ENCODE measurements at places on chromosomes 6 and 20.

- DNase-seq, result no peak
Observed at GRCh38 chr6:166402582-166403277, 20.0 kb upstream of the MPC1 start.

DNA sequence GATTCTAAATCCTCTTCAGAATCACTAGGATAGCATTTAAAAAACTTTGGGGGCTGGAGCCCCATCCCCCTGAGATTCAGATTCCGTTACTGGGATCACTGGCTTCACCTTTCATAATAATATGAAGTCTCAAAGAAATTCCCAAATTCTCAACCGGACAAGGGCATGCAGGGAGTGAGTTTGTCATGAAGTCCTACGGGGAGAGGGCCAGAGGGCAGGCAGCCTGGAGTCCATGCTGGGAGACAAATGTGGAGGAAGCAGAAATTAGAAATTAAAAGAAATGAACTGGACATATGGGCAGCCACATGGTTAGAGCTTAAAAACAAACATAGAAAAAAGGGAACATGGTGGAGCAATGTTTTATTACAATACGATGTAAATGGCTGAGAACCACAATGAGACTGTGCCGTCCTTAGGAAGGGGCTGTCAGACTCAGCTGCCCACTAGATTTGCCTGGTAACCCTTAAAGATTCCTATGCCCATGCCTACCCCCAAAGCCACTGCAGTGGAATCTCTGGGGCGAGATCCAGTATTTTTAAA lies 142.6 kb downstream of the CEBPB start:
- DNase-seq, result no peak

GRCh38 chr6:156617376-156617775 lies 159.8 kb upstream of the ARID1B start:
- DNase-seq, result no peak

GRCh38 chr6:16576451-16577368 lies 184.6 kb downstream of the ATXN1 start:
- peak; percentile 53 for DNase-seq

DNA sequence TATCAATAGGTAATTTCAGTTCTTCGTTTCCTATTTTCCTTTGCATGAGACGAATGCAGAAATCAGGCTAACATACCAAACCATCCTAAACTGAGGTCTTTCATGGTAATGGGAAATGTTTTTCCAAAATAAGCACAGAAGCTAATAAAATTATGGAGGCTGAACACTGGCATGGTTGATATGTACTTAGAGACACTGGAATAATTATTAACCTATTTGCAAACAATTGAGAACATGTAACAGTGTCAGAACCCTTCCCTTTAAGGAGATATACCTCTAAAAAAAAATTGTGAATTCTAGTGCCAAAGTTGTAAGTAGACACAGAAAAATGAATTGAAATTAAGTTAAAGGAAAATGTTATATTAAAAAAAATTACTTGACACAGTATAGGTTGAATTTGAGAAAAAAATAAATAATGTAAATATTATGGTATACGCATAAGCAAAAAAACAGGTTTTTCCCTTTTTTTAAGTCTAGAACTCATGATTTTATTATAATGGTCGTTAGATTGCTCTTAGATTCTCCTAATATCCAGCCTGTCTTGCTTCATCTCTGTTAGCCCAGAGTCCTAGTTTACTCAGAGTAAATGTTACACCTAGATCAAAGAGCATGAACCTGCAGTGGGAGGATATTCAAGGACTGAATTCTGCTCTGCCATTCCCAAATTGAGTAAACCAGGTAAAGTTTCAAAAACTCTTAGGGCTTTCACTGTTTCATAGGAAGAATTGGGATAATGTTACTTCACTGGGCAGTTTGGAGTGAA lies 1.7 kb downstream of the SLC17A2 start:
- no peak for DNase-seq

DNA sequence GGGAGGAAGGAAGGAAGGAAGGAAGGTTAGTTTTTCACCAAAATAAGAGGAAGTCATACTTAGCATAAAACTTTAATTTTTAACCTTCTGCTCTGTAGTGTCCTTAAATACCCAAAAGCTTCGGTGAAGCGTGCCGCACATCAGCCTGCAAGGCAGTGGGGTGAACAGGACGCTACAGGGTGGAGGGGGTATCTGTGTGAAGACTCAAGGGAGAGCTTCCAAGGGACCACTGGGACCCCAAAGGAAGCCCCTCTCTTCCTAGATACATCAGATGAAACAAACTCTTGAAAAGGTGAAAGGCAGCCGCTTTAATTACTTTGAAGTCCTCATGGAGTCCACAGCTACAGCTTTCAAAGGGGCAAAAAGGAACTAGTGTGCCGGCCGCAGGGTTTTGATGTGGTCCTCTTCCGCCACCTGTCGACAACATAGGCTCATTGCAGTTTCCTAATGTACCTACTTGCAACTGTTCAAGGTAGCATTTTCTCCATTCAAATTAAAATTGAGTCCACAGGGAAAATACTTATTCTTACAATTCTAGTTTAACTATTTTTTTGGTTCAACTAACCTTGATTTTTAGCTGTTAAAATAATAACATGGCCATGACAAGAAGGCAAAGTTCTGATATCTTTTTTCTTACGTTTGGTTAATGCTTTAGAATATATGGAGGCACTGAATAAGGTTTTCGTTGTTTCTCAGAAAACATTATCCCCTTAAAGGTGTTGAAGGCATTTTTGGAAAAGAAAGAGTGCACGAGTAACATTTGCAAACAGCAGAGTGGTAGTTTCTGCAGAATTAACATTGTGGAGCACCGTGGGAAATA lies 135.0 kb upstream of the RIPOR2 start:
- peak; percentile 68 for DNase-seq

DNA sequence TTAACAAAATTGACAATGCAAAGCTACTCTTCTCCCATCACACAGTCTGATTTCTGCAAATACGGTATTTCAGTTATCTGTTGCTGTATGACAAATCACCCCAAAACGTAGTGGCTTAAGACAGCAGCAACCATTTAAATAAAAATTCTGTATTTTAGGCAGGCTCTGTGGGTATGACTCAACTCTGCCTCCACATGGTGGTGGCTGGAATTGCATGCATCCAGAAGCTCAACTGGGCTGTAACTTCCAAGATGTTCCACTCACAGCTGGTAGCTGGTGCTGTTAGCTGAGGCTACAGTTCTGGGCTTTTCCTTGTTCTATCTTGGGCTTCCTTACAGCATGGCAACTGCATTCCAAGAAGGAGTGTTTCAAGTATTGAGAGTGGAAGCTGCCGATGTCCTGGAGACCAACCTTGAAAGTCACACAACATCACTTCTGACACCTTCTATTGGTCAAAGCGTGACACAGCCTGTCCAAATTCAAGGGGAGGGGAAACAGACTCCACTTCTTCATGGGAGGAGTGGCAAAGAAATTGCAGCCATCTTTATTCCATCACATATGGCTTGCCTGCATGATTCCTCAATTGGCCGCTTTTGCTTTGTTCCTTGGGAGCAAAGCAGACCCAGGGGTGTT lies 39.7 kb upstream of the TULP1 start:
- DNase-seq, result no peak

DNA sequence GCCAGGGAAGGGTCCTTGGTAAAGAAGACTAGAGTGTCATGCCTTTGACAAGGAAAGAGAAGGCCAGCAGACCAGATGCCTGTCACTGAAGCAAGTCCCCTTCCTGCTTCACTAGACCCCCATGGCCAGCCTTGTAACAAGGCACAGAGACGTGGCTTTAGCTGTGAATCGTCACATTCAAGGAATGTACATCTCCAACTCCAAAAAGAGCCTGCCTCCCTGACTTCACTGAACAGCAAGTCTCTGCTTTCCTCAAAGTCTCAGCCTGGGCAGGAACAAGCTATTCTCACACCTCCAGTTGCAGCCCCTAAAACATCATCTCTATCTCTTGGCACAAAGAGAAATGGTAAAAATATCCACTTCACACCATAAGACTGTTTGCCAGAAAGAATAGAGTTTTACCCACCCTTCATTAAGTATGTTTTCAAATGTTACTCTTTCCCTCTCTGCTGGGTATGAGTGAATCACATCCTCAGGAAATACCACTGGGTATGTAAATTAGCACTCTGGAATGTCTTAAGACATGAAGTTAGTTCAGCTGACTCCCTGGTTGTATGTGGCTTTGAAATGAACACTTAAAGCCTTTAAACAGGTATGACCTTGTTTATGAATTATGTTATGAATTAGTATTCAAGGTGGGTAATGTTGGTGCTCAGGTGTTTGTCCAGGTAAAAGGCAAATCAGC lies 46.4 kb upstream of the NT5E start:
- DNase-seq, result peak; percentile 75

GRCh38 chr6:85544776-85545175 lies 48.9 kb downstream of the SNX14 start:
- DNase-seq, result no peak

DNA sequence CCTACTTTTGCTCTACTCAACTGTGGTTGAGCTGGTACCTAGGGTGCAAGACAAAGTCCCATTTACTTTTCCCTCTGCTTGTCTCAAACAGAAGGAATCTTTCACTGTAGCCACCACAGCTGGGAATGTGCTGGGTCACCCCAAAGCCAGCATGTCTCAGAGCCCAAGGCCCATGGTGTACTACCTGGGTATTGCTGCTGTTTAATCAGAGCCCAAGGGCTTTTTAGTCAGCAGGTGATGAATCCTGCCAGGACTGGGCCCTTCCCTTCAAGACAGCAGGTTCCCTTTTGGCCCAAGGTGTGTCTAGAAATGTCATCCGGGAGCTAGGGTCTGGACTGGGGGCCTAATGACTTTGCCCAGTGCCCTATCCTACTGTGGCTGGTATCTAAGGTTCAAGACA lies 249.8 kb downstream of the HDGFL1 start:
- no peak for DNase-seq

DNA sequence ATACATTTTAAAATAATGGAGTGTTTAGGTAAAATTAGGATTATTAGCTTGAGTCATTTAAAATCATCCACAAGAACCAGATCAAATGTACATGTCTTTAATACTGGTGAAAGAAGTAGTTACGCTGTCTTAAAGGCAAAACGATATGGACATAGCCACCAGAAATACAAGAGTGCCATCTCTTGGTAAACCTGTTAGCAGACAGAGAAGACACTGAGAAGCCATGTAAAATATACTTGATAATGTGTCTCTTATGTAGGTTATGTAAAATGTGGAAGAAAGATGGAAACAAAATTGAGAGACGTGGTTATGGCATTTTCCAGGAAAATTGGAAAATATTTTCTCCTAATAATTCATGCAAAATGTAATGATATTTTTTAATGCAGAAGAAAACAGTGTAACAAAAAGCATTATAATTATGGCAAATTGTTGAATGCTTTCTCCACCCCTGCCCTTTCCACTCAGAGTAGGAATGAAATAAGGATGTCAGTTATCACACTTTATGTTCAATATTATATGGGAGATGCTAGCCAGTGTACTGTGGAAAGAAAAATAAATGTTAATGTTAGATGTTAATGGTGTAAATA lies 12.2 kb upstream of the SLC17A2 start:
- DNase-seq, result no peak

DNA sequence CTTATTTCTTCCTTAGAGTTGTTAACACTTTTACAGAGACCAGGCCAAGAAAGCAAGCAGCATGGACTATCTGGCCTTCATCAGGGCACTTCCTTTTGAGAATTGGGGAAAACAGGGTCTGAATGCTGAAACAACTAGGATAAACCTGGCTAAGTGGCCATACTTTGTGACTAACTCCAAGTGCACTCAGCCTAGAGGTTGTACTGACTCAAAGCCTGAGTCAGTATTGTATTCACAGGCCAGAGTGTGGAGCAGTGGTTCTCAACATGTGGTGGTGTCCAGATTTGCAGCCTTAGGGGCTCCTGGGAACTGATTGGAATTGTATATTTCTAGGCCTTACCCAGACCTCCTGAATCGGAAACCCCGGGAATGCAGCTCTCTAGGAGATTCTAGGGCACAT lies 20.1 kb downstream of the SEC23B start:
- DNase-seq, result no peak

DNA sequence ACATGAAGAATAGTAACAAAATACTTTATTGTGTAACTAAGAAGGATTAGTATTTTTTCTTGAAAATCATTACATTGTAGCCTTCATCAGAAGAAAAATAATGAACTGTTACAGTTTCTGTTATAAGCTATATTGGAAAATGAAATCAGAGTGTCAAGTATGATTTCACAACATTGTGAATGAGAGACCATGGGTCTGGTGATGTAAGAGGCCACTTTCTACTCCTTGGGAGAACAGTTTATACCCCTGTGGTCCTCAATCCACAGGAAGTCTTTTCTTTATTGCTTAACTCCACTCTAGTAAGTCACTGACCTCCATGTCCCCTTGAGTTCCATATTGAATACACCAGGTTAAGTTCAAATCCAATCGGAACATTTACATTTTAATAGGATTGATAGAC lies 218.7 kb upstream of the FERMT1 start:
- DNase-seq, result no peak

DNA sequence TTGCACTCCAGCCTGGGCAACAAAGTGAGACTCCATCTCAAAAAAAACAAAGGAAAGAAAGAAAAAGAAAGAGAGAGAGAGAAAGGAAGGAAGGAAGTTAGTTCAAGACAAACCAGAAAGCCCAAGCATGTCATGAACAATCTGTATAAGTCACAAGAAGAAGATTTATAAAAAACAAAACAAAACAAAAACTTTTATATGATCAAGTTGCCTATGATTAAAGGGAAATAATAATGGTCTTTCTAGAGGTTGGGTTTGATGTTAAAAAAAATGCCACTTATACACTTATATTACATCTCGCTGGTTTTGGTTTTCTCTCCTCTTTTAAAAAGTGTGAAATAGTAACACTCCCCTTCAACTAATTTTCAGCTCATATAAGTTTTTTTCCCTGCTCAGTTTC lies 146.2 kb upstream of the CARMIL1 start:
- DNase-seq, result no peak

DNA sequence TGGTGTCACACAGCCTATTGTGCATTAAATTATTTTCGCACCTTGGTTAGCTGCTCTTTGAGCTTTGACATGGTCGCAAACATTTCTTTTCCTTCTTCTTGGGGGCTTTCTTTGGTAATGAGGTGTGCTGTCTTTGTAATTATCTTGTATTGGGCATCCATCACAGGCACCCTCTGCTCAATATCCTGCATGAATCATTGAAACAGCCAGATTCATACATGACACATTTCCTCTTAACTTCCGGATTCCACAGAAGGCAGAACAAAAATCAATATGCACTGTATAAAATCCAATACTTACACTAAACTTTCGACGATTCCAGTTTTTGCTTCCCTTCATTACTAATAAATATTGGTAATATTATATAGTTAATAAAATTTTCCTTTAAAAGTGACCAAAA lies 175.6 kb downstream of the SYNE1 start:
- DNase-seq, result no peak

DNA sequence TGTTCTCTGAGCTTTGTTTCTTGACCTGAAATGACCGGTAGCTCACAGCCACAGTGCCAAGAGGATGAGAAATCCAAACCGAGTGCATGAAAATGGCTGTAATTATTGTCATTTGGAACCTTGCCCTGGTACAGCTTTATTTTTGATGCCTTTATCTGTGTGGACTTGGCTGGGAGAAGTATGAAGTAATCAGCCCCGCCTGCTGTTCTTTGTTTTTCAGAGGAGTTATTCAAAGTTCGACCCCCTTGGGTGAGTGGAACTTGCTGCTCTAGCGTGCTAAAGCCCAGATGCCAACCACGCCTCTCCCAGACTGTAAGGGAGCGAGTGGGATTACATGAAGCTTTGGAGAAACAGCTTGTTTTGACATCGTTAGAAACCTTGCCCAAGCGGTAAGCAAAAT lies 48.3 kb downstream of the ECT2L start:
- DNase-seq, result no peak

GRCh38 chr20:31543966-31544598 lies 29.8 kb downstream of the HM13 start:
- DNase-seq, result peak; percentile 80

GRCh38 chr6:83853178-83854000 lies at the start of gene RIPPLY2:
RIPPLY2 (plus strand) TSS chr6:83853360; CDS start chr6:83853417, 57 bp downstream.
- DNase-seq, result peak; percentile 20

All from SJSA1 (cell line).